ENCODE measurements at places on chromosomes 16 and 17.

DNA sequence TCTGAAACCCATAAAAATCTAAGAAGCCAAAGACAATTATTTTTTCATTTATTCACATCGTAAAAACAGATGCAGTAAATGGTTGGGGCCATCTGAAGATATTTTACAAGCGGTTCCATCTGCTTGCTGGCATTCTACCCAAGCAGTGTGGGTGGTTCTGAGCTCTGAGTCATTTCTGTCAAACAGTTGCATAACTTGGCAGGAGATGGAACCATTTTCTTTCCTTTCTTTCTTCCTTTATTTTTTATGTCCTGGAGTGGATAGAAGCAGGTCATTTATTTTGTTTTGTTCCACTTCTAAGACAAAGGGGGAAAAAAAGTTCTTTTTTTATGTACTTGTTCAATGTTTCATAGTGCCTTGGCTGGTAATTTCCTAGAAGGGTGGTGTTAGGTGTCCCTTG is 1151.9 kb upstream of the GOT2 start:
- H3K27me3 ChIP-seq = no peaks in the 10 kb centered on the region
- H3K27ac ChIP-seq = no peak overlapping the region
- no peak overlapping the region for H3K4me3 ChIP-seq
- no peaks in the 10 kb centered on the region for H3K4me1 ChIP-seq
- H3K36me3 ChIP-seq = no peaks in the 10 kb centered on the region

GRCh38 chr17:74431568-74432423 is at the start of gene GPRC5C:
Gene GPRC5C (plus strand): TSS chr17:74432088. CDS start chr17:74439777, 7,689 bp downstream.
- peak within 1 kb of the TSS; percentile 92 for H3K27ac ChIP-seq
- no peaks in the 10 kb centered on the region for H3K27me3 ChIP-seq
- H3K4me3 ChIP-seq = peak within 1 kb of the TSS; percentile 58

DNA sequence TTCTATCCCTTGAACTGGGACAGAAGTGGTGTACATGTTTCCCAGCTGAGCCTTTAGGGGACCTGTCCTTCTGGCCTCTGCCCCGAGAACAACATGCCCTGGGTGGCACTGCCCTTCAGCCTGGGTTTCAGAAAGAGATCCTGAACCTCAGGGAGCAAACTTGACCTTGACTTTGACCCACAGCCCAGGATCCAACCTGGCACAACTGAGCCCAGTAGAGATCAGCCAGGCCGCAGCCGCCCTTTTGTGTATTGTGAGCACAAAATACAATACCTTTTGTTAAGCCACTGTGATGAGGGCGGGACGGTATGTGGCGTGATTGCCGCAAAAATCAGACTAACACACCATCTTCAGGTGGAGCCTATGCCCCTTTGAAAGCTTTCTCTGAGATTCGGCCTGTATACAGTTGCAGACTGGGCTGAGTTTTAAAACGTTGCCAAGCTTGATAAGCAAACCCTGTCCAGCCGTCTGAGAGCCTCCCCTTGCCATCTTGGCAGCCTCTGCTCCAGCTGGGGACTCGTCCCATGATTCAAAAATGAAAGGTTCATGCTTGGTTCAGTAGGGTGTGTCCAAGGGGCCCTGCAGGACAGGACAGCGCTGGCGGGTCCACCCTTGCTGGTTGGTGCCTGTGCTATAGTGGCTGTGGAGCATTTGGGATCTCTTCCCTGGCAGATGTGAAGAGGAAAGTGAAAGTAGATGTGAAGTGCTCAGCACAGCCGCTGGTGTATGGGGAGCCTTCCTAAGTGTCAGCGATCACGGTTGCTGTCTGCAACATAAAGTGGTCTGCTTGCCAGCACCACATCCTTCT is 40.3 kb downstream of the FOXL1 start:
- DNase-seq = no peak
- H3K27me3 ChIP-seq = no peaks in the 10 kb centered on the region
- H3K4me1 ChIP-seq = peaks cover 3% of the 10 kb centered on the region
- peak overlapping the region; percentile 36 for H3K4me3 ChIP-seq

- no peaks in the 10 kb centered on the region for H3K27me3 ChIP-seq
- H3K36me3 ChIP-seq = no peaks in the 10 kb centered on the region
- no peak for DNase-seq
Measured at GRCh38 chr17:1996800-1997288, 28.3 kb downstream of the RTN4RL1 start.

- H3K27ac ChIP-seq = no peak overlapping the region
- H3K27me3 ChIP-seq = no peaks in the 10 kb centered on the region
- no peaks in the 10 kb centered on the region for H3K36me3 ChIP-seq
- H3K4me1 ChIP-seq = no peaks in the 10 kb centered on the region
Measured at GRCh38 chr16:76970087-76970744, 220.8 kb upstream of the MON1B start.

All from testis (tissue), 5 donors.